Activated CD4-positive, alpha-beta T cell treated with anti-CD3 and anti-CD28 coated beads for 24 hours (primary cell): ENCODE measurements at places on chromosomes 16 and 17.
A peak's percentile ranks its signal among the peaks of the same experiment; 100 is the strongest.

GRCh38 chr17:32258383-32259140 lies 7.1 kb upstream of the RHBDL3 start:
- DNase-seq, result no peak

GRCh38 chr17:62064791-62065563 lies at the start of gene MED13:
Gene MED13 (minus strand): TSS chr17:62065278. CDS start chr17:62065205, 73 bp downstream.
- peak; percentile 32 for DNase-seq

- no peak for DNase-seq
Observed at GRCh38 chr17:66491213-66491612, 188.8 kb downstream of the PRKCA start.

GRCh38 chr16:70703041-70703834 lies 17.4 kb upstream of the MTSS2 start:
- no peak for DNase-seq

DNA sequence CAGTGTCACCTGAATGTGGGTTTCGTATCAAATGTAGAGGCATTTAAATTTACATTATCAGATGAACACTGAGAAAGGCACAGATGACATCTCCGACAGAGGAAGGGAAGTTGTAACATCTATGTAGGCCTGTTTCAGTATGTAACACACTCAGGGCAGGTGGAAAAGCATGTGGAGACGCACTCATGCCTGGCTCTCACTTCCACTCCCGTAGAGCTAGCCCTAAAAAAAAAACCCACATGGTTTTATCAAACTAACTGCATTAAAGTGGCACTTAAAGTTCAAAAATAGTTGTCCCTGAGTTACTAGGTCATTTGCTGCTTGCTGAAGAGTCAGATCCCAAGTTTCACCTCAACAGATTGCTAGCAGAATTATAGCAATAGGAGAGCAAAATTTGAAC lies 6.1 kb upstream of the ANKFY1 start:
- DNase-seq, result no peak

GRCh38 chr16:77807-78443 lies at the start of gene MPG:
Gene MPG (plus strand): TSS chr16:78225. CDS start chr16:78310, 85 bp downstream.
- DNase-seq, result peak; percentile 73

DNA sequence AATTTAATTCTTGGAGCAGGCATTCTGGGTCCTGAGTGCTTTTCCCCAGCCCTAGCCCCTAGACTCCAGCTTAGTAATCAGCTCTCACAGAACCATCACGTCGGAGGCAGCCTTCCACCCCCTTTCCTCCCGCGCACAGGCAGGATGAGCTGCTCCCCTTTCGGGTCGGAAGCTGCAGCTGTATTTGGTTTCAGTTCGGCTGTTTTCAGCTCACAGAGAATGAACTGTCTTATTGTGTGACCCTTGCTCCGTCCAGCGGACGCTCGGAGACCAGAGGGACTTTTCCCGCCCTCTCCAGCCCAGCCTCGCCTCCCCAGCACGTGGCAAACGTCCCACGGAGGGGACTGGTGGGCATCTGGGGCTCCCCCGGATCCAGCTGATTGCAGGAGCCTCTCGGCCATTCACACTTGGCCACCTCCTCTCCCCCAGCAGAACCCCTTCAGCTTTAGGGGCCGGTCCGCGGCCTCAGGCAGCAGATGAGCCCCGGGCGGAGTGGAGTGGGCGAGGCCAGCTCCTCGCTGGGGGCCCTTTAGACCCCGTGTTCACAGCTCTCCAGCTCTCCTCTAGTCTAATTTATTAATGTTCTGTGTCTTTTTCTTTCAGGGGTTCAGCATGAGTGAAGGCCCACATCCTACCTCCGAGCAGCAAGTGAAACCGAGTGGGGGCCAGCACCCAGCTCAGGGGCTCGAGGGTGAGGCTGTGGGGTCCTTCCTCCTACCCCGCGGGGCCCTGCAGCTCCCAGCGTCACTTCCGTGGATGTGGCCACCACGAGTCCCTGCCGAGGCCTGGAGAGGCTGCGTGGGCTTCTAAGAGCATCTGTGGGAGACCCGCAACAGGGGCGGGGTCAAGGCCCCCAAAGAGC lies 863 bp upstream of the UTS2R start:
- DNase-seq, result no peak

DNA sequence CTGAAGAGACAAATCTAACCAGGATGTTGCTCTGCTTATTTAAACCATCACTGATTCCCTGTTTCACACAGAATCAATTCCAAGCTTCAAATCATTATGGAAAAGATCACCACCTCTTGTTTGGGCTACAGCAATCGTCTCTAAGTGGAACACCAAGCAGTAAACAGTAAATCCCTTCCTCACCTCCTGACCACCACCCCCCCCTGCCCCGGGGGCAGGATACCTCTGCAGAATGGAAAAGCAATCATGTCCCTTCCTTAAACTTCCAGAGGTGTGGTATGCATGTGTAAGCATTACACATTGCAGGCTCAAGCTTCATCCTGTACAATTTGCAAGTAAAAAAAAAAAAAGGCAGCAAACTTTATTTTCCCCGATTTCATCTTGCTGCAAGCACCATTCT lies 373.8 kb downstream of the NPIPA8 start:
- DNase-seq, result no peak

- no peak for DNase-seq
Observed at GRCh38 chr17:35540589-35541404, 3.3 kb upstream of the SLFN12L start.

DNA sequence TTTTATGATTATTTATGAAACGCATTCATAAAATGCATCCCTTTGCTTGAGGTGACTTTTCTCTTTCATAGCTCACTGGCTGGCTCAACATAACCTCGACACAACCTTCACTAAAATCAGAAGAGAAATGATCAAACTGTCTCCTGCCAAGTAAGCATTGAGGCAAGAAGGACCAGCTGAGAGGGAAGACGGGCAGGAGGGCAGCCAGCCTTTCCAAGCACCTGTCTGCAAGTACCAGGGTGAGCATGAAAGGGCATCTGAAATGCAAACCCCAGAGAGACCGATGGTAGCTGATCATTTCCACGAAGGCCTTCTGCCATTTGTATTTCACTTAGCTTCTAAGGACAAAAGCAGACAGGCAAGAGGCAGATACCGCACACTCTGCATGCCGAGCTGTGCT lies 52.1 kb upstream of the RPH3AL start:
- DNase-seq, result no peak

DNA sequence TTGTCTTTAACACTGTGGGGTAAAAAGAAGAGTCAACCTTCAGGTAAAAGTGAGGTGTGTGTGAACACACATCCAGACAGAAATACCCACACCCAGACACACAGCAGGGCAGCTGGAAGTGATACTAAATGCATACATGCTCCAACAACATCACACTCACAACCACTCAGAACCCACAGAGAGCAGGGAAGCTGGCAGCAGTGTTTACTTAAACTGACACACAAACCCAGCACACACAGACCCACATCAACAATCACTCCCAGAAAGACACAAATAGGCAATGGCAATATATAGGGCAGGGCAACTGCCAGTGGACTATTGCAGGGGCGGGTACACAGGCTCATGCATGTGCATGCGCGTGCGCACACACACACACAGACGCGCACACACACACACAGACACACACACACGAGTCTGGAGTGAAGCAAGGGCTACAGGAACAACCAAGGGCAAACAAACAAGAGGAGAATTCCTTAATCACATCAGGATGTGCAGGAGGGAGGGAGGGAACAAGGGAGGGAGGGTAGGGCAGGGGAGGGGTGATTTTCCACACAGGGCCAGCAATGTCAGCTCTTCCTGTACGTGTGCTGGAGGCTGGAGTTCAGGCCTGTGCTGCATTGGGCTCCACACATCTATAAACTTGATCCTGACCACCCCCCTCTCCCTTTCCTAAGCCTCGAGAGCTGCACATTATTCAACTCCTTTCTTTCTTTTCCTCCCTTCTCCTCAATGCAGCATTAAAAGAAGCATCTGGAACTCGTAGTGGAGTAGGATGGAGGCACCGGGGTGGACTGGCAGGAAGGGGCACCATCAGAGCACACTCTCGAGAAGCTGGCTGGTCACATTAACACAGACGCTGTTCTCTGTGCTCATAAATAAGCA lies 30.1 kb downstream of the HIC1 start:
- no peak for DNase-seq

- no peak for DNase-seq
Observed at GRCh38 chr17:67503184-67503583, 126.1 kb downstream of the PITPNC1 start.

GRCh38 chr16:2443555-2443954 lies 14.3 kb downstream of the CCNF start:
- DNase-seq, result no peak

DNA sequence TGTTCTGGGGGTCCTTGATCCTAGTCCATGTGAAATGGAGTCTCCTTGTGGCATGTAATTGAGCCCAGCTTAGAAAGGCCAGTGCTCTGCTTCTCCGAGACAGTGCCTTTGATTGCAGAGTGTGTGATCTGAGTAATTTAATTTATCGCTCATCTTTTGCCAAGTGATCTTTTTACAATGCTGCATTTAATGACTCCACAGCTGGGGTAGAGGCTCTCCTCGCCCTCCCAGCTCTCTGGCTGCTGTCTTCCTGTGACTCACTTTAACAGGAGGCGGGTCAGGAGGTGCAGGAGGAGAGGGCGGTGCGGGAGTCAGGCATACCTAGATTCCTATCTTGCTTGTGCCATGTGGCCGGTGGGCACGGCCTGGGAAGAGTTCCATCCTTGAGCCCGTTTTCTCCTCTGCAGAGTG lies 113.4 kb upstream of the FOXF1 start:
- no peak for DNase-seq

- no peak for DNase-seq
Observed at GRCh38 chr17:19558946-19559345, 25.3 kb downstream of the SLC47A1 start.

DNA sequence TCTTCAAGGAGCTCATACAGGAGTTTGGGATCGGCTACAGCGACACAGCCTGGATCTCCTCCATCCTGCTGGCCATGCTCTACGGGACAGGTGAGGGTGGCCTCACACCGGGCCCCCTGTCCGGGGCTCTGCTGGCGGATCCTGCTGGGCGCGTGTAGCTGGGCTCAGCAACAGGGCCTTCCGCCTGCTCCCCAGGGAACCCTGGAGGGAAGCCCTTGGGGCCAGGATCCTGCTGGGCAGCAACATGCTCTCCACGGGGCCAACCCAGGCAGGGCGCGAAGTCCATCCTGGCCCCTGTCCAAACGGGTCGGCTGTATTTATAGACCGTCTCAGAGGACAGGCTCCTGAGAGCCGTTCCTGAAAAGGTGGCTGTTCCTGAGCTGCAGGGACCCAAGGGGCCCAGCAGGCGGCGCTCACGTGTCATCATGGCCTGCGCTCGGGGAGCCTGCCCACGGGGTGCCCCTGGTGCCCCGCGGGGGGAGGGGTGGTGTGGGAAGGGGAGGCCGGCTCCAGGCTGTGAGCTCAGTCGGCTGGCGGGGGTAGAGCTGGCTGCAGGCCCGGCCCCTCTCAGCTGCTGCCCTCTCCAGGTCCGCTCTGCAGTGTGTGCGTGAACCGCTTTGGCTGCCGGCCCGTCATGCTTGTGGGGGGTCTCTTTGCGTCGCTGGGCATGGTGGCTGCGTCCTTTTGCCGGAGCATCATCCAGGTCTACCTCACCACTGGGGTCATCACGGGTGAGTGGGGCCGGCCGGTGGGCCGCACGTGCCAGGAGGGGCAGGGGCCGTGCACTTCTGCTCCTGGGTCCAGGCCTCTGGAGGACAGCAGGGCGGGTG lies 7.5 kb downstream of the SLC16A3 start:
- DNase-seq, result peak; percentile 56

GRCh38 chr16:50667497-50668367 lies 13.4 kb downstream of the SNX20 start:
- no peak for DNase-seq
